Hindlimb muscle (tissue), 1 donor: ENCODE measurements at places on chromosomes 5 and 9. TPM values are rescaled to one million over a fixed set of nuclear protein-coding genes. Genes with fewer than 3 reads are reported as not detected.

DNA sequence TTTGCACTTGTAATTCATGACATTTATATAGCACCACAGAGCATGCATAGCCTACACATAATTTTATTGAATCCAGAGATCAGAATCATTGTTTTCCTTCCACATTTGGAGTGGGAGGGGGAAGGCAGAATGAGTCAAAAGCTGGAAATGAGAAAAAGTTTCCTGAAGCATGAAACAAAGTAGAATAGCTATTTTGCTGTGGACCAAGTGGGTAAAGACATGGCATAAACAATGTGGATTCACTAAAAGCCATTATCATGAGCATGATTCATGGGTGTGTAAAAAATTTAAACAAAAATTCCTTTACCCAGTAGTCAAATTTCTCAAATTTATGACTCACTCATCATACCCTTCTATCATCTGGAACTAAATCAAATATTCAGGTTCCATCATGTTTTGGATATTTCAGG lies 97.9 kb downstream of the YIPF5 start:
- no peak for DNase-seq

DNA sequence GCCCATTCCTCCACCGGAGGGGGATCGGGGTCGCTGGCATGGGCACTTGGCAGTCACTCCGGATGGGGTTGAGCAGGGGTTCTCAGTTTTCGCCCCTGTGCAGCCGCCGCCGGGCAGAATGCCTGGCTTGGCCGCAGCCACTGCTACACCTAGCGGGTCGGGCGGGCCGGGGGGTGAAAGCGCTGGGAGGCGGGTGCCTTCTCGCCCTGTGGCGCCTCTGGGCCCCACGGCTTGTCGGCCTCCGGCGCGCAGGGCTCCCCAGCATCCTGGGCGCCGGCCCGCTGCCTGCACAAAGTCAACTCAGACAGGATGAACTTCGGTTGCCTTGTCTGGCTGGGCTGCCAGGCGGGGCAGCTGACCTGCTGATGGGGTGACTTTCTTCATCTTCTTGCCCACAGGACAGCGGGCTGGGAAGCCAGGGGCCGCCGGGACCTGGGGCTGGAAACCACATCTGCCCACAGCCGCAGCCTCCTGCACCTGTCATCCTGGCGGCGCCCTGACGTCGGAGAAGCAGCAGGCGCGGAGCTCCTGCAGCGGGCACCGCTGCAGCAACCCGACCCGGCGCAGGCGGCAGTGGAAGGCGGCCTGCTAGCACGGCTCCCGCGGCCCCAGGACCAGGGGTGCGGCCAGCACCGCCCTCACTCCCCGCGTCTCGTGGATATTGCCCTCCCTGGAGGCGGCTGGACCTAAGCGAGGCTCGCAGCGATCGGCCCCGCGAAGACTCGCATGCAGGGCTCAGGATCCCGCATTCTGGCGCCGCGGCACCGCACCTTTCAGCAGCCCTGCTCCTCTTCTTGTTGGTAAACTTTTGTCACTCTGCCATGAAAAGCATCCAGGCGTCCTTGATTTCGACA lies 1.3 kb upstream of the ANKRD18A start:
- no peak for DNase-seq

DNA sequence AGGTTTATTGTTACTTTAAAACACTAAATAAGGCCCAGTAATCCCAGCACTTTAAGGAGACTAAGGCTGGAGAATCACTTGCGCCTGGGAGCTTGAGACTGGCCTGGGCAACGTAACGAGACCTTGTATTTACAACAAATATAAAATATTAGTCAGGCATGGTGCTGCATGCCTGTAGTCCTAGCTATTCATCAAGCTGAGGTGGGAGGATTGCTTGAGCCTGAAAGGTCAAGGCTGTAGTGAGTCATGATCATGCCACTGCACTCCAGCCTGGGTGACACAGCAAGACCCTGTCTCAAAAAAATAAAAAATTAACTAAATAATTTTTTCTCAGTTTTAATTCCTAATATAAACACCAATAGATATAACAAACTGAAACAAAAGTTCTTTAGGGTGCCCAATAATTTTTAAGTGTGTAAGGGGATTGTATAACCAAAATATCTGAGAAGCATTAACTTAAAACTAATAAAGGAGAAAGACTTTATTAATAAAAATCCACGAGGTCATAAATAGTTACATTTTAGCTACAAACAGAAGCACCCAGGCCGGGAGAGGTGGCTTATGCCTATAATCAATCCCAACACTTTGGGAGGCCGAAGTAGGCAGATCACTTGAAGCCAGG lies 32.7 kb downstream of the FAM13B start:
- no peak for DNase-seq

COL15A1 gene
- polyA plus RNA-seq: 227 TPM

GRCh38 chr9:121399883-121400607 lies 30.0 kb upstream of the STOM start:
- peak; percentile 68 for DNase-seq

GRCh38 chr5:82259172-82259800 lies 18.9 kb downstream of the RPS23 start:
- DNase-seq: peak; percentile 28

- DNase-seq: no peak
Observed at GRCh38 chr9:37342493-37342892, 80.0 kb upstream of the GRHPR start.

FOXI1 gene
- not detected for polyA plus RNA-seq

BICD2 gene
- polyA plus RNA-seq: 34.5 TPM

- DNase-seq: no peak
Observed at GRCh38 chr5:87127426-87127825, 140.3 kb upstream of the RASA1 start.

GRCh38 chr9:4762108-4762885 lies 21.3 kb upstream of the AK3 start:
- peak; percentile 63 for DNase-seq

CKS2 gene
- polyA plus RNA-seq: 29.0 TPM

DNA sequence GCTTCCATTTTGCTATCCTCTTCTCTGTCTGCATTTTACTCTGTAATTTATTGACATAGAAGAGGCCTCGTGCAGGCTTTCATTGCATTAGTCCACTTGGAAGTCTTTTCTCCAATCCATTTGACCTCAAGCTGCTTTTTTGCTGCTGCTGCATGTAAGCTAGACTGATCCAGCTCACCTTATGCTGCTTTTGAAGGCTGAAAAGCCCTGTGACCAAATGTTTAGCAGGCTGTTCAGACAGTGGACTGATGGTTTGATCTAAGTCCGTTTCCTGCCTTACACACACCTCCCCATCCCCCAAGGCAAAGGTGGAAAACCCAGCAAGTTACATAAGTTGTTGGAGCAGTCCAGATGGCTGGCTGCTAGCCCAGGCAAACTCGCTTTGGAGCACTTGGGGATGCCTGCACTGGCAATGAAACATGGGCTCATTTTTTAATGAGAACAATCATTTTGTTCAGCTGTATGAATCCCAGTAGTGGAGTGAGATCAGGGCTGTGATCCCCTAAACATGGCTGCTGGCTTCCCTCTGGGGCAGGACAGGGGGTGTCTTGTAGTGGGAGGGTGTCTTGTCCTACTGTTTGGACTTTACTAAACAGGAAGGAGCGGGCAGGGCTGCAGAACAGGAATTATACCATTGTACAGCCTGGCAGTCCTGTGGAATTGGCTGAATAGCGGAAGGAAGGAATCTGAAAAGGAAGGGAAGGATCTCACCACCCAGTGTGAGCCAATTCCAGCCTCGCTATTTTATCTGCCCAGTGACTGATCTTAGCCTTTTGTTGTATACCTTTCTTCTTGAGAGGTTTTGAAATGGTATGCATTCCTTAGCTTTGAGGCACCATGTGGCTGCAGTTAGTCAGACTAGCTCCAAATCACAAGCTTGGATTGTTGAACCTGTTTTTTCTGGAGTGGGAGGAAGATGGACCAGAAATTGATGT lies 212.0 kb downstream of the ARHGAP26 start:
- DNase-seq: peak; percentile 81

DNA sequence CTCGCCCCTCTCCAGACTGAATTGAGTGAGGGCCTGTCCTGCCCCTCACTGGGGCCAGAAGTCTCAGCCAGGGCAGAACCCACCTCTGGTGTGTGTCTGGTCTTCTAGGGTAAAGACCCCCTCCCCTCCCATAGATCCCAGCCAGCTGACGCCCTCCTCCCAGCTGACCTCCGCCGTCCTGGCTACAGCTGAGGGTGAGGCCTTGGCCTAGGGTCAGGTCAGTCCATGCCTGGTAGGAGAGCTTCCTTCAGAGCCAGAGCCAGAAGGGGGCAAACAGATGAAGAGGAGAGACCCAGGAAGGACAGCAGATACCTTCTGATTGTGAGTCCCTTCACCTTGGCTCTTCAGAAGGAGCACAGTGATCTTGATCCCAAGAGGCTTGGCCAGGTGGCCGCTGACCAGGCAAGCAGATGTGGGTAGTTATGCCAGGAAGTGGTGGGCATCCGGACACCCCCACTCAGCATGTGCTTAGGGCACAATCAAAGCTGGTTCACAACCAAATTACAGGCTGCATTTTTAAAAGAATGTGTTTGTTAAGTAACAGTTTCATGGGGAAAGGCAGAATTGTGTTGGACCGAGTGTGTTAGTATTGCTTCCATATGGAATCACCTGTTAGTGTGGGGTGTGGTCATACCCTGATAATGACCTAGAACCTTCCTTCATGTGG lies 29.9 kb downstream of the JADE2 start:
- DNase-seq: no peak

DNA sequence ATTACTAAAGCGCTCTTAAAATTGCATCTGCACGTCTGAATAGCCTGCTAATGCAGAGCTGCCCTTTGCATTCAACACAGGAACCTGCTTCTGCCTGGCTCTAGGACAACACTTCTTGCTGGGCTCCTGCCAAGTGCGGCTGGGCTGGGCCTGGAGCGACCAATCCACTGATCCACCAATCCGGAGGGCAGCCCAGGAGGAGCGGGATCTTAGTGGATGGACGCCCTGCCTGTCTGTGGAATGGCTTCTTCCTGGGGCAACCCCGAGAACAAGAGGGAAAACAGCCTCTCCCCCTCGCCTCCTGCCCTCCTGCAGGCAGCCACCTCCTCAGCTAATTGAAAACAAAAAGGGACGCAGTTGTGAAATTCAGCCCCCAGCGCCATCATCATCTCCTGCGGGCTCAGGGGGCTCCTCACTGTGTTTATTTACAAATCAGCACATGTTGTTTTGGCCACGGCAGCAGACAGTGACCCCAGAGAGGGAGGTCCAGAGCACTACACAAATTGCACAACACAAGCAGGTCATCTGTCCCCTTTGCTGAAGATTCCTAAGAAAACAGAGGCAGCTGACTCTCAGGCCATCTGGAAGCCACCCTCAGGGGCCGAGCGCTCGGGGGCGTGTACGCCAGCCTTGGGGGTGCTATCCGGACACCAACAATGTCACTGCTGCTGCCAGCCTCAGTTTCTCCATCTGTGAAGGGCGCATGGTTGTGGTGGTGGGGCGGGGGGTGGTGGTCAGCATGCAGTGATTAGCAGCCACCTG lies 57.3 kb downstream of the GADD45G start:
- peak; percentile 97 for DNase-seq

NR6A1 gene
- polyA plus RNA-seq: 0.68 TPM

DNA sequence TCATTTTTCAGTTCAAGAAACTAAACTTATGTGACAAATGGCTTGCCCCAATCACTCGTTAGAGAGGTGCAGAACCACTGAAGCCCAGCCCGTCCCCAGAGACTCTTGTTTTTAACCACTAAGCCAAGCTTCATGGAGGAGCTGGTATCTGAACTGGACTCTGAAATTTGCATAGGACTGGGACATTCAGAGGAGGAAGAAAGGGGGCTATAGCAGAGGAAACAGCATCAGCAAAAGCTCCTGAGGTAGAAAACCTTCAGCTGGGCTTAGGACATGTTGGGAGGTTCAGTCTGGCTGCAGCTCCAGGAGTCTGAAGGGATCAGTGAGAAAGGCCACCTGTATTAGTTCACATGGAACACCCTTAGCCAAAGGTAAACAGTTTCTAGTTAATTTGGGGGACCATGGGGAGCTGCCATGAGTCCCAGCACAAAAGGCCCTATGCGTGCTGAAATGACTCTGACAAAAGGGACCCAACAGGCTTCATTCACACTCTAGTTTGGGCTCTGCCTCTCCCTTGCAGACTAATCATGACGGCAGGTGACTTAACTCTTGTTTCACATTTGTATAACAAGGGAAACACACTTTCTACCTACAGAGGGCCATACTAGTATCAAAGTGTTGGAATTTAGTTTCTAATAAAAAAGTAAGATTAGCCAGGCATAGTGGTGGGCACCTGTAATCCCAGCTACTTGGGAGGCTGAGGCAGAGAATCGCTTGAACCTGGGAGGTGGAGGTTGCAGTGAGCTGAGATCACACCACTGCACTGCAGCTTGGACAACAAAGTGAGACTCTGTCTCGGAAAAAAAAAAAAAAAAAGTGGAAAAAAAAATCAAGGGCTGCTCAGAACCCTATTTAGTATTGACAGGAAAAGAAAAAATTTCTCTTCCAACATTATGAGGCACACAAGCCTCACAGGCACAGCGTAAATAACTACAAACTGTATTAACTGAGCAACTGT lies 10.2 kb downstream of the FBXO10 start:
- no peak for DNase-seq

ROPN1L gene
- 0.25 TPM for polyA plus RNA-seq

GRCh38 chr5:140182803-140183367 lies 7.9 kb downstream of the CYSTM1 start:
- no peak for DNase-seq

- peak; percentile 22 for DNase-seq
Observed at GRCh38 chr5:2007878-2008501, 125.3 kb upstream of the IRX4 start.

GRCh38 chr9:134947265-134947955 lies 29.7 kb upstream of the FCN1 start:
- no peak for DNase-seq

- DNase-seq: no peak
Observed at GRCh38 chr5:152676196-152676595, 271.1 kb upstream of the NMUR2 start.

LECT2 gene
- not detected for polyA plus RNA-seq

DNA sequence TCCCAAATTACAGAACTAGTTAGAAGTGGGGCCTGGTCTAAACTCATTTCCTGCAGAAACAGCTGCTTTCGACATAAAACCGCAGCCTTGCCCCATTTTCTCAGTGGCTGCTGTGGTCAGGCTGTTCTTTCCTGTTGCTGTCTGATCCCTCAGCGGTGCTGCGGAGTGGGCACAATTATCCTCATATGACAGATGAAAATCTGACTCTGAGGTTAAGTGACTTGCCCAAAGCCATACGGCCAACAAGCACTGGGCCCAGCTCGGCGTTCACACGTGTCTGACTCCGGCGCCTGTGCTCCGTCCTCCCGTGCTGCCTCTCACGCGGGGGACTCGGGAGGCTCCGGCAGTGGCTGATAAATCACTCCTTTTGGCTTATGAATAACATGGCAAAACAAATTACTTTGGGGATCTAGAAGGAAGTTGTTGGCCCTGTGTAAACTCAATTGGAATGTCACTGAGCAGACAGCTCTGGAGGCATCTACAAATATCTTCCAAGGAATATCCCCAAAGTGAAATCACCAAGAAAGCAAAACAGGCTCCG lies 142.6 kb upstream of the LMX1B start:
- peak; percentile 53 for DNase-seq

SPINK6 gene
- polyA plus RNA-seq: not detected

GRCh38 chr5:91296674-91297143 lies 86.4 kb downstream of the ARRDC3 start:
- no peak for DNase-seq

VAV2 gene
- polyA plus RNA-seq: 17.3 TPM

DNA sequence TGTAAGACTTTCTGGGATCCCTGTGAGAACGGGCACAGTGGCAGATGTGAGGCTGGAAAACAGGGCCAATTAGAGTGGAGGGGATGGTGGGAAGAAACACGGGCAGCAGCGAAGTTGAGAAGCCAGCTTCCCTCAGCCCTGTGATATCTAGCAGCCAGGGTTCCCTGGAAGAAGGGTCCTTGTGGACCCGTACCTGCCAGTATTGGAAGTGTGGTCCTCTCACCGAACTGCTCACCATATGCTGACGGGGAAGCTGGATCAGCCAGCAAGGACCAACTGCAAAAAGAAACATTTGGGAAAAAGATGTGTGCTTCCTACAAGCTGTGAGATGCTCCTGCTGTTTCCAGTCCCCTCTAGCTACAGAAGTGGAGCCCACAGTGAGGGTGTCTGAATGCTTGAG lies 13.6 kb downstream of the CKMT2 start:
- DNase-seq: no peak
